ENCODE measurements at places on chromosomes 7 and 10.

DNA sequence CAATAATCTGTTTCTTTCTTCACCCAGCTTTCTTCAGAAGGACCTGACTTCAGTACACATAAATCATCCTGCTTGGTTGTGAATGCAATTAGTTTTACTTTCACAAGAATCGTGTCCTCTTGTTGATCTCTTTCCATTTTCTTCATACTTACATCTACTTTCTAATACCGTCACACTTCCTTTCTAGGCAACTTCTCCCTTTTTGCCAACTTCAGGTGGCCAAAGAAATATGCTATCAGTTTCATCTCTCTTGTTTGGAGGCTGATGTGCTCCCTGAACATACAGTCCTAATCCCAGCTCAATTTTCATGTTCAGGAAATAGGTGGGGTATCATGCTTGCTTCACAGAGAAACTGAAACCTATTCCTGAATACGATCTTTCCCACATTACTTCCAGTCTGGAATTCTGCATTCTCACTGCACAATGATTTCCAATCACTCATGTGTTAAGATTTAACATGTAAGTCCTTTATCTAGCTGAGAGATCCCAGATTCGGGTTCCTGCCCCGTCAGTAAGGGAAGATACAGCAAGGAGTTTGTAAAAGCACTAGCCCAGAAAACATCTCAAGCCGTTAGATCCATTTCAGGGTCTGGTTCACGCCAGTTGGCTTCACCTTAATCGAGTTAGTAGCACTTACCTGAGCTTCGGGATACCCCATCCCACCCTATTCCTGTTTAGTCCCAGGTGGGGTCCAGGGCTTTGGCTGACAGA lies 994 bp downstream of the SLC25A28 start:
- no peak for DNase-seq

- no peak for DNase-seq
Observed at GRCh38 chr10:7986851-7987250, 67.6 kb upstream of the GATA3 start.

DNA sequence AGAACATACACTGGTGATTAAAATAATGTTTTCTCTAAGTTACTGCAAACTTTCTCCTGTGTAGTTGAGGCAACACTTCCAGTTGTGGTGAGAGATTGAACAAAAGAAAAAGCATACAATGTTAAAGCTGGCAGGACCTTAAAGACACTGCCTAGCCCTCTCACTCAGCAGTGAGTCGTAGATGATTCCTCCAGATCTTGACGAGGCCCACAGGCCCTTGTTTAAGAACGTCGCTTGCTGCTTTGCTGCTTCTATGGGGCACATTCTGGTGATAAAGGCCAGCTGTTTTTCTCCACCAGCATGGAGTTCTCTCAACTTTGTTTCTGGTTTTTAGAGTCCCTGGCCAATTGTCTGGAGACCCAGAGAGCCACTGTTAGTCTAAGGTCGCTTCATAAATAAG lies 2.8 kb upstream of the DENND11 start:
- DNase-seq, result no peak

GRCh38 chr10:114304571-114305421 lies 65.7 kb downstream of the VWA2 start:
- no peak for DNase-seq

Data from HepG2 (cell line).